ENCODE measurements at places on chromosomes 2 and 18.

- no peak for DNase-seq
Measured at GRCh38 chr2:64727013-64727767, 73.5 kb upstream of the SERTAD2 start.

GRCh38 chr2:169131587-169132512, 62.5 kb downstream of the DHRS9 start:
- DNase-seq, result no peak

DNA sequence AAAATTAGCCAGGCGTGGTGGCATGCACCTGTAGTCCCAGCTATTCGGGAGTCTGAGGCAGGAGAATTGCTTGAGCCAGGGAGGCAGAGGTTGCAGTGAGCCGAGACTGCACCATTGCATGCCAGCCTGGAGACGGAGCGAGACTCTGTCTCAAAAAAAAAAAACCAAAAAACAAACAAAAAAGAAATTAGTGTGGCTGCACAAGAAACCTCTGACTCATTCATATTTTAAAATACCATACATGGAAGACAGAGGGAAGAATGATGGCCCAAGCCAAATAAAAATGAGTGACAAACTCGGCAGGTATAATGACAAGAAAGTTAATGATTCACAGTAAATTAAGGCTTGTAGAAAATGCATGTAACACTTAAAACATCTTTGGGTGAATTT, 875.8 kb downstream of the EPHA4 start:
- no peak for DNase-seq

DNA sequence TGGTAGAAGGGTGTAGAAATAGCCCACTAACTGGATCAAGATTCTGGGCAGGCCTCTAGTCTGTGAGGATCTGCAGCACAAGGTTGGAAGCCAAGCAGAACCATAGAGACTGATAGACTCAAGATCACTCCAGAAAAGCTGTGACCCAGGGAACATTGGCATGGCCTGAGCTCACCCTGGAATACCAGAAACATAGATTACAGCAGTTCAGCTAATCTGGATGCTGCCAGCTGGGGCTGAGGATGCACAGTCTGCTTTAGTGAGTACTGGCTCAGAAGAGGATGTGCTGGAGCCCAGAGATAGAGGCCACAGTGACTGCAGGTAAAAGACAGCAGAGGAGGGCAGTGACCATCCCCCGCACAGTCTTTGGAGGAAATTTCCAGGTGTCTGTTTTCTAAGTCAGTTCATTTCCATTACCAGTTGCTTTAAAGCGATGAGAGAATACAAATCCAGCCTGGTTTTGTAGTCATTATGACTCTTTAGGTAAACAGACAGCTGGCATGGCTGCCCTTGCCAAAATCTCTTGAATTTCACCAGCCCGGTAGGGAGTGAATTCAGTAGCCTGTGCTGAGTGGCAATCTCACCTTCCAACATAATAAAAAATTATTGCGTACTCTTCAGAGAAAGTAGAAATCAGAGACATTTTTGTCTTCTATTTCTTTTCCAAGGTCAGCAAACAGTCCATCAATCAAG, 119.2 kb downstream of the ANTXR1 start:
- DNase-seq, result no peak

DNA sequence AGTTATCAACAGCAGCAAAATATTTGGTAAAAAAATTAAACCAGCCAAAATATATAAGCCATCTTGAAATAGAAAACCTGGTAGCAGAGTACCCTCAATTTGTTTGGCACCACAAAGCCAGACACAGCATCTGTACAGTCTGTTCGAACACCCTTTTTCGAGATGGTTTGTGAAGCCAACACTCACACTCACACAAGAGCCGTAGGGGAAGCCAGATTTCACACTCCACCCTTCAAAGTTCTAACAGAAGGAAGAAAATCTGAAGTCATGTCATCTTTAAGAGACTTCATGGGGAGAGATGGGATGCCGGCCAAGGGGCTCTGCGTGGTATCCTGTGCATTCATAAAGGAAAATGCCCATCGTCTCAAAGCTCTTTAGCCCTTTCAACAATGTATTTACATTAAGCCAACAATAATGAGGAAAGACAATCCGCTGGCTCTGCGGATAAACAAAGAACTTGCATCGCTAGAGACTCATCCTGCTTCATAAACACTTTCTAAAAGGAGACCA, 451.5 kb upstream of the CHST9 start:
- no peak for DNase-seq

All from stimulated activated CD4-positive, alpha-beta T cell treated with anti-CD3 and anti-CD28 coated beads, Interleukin-4, amount 100 ng/mL, for 48 hours (primary cell).